Activated naive CD4-positive, alpha-beta T cell treated with anti-CD3 and anti-CD28 coated beads, Interleukin-2, amount 50 U/mL, for 72 hours (primary cell): ENCODE measurements at places on chromosomes 16 and 17.

DNA sequence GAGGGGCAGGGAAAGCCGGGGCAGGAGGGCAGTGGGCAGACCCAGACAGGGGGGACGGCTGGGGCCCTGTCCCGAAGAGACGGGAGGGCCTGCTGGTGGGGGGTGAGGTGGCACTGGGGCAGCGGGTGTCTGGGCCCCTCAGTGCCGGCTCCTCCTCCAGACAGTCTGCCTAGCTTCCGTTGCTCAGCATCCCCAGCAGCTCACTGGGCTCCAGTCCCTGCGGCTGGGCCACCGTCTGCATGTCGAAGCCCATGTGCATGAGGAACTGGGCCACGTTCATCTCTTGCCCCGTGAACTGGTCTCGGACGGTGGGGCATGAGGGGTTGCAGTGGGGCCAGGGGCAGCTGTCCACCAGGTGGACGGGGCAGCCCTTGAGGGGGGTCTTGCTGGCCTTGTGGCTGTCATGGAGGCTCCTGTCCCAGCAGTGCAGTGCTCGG, 5.8 kb upstream of the MYADML2 start:
- DNase-seq = no peak

DNA sequence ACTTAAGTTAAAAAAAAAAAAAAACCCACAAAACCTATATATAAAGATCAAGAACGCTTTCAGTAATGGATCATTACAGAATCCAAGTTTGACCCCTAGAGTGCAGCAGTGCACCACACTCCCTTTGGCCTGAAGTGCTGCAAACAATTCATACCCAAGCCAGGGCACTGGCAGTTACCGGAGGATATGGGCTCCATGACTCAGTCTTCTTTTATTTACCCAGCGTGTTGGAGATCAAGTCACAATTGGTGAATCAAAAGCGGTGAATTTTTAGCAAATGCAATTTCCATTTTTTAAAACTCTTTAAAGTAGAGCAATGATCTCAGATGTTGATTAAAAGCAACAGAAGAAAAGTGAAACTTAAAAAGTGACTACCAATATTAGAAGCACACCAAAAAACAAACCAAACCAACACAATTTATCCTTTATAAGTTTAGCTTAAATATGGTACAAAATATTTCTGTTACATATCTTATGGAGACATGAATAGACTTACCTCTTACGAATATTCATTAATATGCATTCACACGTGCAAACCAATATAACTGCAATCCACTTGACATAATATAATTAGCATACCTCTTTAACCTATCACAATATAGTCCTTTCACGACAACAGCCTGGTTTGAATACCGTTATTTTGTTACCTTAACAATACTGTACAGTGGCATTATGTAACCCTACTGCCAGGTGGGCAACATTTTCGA, 46.3 kb downstream of the ZNF652 start:
- DNase-seq = peak; percentile 63

GRCh38 chr16:4372001-4372577, 441 bp downstream of the VASN start:
- peak; percentile 34 for DNase-seq

- DNase-seq = no peak
These were observed 1.6 kb downstream of the MAFG start for GRCh38 chr17:81925860-81926450.

- no peak for DNase-seq
These were observed 4.2 kb downstream of the MYO15B start for GRCh38 chr17:75591722-75592302.

DNA sequence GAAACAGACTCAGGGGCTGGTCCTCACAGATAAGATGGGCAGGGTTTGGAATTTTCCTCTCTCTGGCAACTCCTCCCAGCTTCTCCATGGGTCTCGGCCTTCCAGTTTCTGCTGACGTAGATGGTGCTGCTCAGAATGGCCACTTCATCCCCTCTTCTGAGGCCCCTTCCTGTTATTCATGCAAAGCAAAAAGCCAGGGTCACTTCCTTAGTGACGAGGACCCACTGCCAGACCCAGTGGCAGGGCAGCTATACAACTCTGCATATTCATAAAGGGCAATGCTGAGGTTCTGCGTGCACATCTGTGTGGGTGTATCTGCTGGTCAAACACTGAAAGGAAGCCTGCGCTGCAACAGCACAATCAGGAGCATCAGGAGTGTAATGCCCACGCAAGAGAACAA, 108.8 kb downstream of the WSCD1 start:
- DNase-seq = no peak

GRCh38 chr16:6570530-6570929, 762.1 kb upstream of the RBFOX1 start:
- no peak for DNase-seq

DNA sequence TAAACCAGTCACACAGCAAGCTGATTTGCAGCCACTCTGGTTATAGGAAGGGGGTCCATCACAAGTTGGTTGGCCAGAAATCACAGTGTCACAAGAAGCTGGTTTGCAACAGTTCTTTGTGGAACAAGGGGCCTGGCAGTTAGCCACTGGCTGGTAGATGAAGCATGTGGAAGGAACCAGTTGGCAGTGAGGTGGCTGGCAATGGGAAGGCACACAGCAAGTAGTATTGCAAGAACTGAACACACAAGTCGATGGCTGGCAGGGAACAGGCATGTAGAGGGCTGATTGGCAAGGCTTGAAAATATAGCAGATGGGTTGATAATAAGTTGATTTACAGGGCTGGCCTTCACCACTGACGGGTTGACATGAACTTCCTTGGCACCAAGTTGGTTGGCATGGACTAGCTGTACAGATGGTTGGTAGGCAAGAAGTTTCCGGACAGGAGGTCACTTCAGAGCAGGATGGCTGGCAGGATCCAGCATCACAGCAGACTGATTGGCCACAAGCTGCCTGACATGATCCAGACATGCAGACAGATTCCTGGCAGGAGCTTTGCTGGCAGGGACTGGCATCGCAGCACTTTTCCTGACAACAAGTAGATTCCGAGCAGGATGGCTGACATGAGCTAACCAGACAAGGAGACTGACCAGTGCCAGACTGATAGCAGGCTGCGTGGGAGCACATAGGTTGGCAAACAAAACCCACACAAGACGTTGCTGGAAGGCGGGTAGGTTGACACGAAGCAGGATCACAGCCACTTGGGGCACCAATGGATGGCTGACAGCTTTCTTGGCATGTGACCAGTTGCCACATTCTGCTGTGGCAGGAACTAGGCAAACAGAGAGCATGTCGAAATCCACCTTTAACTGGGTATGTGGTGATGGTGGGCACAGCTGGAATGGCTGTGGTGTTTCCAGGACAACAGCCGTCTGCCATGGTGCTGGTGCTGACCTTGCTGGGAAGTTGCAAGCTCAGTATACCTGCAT, at the start of gene KRTAP29-1:
KRTAP29-1 (minus strand) TSS at position 936 of the 986 bp plus-strand sequence; CDS start at position 936, 0 bp downstream.
- no peak for DNase-seq

DNA sequence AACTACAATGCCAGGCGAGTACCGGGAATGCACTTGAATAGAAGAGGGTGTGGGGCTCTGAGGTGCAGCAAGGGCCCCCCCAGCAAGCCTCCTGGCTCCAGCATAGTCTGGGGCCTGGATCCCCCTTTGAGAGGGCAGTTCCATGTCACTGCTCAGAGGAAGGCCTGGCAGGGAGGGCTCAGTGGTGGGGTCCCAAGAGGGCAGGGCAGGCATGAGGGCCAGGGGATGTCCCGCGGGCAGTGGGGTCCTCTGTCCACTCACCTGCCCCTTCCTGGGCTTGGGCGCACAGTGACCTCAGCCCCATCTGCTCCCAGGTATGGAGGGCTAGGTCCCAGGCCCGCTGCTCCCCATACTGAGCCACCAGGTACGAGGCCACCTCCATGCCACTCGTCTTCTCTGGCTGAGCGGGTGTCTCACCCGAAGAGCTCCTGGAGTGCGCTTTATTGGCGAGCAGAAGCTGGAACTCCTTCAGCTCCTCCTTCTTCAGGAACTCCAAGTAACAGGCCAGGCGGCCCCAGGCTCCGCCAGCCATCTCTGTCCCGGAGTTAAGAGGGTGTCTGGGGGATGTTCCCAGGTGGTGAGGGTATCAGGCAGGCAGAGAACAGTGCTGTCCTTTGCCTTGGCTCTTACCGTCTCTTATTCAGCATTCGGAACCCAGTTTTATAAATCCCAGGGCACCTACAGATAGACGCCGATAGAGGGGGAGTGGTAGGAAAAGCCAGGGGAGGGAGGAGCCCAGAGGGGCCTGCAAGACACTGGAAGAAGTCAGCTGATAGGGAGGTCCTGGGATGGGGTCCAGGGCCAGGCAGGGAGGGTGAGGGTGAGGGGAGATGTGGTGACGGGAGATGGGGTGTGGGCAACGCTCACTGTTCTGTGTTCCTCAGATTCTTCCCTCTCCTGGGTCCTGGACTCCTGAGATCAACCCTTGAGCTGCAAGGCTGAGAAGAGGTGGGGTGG, 605 bp downstream of the NLRP1 start:
- no peak for DNase-seq

- no peak for DNase-seq
These were observed 3.5 kb upstream of the CDYL2 start for GRCh38 chr16:80807906-80808305.

DNA sequence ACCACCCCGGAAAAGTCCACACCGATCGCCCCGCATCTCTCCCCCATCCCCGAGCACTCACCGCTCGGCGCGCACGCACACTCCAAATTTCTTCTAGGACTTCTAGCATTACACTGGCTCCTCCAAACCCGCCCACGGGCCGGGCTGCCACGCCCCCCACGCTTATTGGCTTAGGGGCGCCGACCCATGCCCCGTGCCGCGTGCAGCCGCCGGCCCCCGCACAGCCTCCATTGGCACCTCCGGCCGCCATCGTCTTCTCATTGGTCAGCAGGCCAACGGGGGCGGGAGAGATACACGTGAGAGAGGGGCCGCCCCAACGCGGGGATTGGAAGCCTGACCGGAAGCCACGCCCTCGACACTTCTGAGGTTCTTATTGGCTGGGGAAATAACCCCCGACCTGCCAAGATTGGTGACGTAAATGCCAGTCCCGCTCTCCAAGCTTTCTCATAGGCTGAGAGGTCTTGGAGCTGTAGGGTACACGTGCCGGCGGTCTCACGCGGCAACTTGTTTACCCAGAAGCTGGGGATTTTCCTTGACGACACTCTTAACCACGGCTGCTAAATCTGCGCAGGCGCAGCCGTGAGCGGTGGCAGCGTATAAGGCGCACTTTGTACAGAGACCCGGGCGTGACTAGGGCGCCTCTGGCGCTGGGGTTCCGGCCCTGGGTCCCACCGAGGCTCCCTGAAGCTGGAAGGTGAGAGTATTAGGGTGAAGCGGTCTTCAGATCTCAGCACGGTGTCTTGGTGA, 4.2 kb upstream of the PER1 start:
- peak; percentile 99 for DNase-seq

- no peak for DNase-seq
These were observed 23.5 kb downstream of the OMG start for GRCh38 chr17:31273516-31273915.

DNA sequence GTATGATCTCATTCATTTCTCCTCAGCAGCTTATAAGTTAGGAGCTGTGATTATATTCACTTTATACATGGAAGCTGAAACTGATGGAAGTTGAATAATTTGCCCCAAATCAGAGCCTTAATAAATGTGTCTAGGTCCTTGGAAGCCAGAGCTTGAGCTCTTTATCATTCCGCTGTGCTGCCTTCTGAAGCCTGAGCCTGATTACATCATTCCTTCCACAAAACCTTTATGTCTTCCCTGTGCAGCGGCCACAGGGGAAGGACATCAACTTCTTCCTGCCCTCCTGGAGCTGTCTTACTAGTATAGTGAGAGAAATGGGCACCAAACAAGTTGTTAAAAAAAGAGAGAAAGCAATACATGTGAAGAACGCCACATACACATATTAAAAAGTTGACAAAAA, 6.8 kb downstream of the TNRC6C start:
- DNase-seq = no peak

DNA sequence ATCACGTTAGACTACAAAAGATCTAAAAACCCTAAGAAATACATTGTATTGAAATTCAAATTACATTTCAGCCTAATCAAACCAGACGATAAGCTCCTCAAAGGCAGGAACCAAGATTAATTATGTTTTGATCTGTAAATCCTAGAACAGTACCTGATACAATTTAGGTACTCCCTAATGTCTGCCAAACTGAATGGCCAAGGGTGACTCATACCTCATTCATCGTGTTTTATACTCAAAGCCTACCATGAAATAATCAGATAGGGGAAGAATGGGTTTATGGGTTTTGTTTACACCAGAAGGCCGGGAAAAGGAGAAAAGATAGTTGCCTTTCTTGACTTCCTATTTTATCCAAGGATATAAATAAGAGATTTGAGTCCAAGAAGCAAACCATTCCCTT, 19.3 kb downstream of the MMD start:
- no peak for DNase-seq

DNA sequence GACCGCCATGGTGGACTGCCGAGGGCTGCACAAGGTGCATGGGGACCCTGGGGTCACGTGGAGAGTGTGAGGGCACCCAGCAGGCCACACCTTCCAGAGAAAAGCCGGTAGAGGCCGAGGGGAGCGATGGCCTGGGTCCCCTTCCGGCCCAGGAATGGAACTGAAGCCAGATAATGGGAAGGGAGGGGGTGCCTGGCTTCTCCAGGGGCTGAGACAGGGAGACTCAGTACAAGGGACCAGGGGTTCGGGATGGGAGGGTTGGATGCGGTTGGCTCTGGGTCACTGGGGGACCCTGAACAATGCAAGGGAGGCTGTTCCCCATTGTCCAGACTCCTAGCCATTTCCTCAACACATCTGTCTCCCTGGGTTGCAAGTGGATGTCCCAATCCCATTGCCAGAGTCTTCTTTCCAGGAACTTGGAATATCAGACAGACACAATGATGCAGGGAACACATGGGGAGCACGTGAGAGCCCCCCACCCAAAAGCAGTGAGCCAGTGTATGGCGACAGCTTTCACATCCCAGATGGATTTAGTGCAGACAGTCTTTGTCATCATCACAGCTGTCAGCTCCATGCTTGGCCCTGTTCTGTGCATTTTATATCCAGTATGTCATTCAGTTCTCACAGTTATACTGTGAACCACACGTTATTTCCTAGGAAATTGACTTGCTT, 23.6 kb upstream of the DNAI2 start:
- no peak for DNase-seq

DNA sequence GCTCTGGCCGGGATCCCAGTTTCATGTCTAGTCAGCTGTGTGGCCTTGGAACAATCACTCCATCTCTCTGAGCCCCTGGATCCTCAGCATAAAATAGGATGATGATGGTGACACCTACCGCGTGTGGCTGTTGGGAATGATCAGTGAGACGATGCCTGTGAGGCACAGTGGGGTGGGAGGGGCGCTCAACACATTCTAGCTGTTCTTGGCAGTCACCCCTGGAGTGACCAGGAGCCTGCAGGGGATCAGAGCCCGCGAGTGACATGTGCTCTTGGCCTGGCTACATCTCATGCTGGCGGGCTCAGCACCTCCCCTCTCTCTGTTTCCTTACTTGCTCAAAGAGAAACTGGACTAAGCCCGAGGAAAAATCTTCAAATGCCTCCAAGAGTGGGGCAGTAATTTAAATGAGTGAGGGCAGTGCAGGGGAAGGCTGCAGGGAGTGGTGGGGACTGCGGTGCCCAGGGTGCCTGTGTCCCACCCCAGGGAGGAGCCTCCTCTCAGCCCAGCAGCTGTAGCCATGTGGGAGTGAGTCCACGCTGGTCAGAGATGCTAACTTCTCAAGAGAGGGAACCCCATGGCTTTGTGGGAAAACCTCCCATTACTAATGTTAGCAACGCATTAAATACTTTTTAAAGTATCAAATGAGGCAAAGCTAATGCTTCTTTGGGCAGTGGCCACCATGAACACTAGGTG, 23.1 kb upstream of the DOK4 start:
- no peak for DNase-seq
